ENCODE measurements at places on chromosomes 4 and X.
A peak's percentile ranks its signal among the peaks of the same experiment; 100 is the strongest.

DNA sequence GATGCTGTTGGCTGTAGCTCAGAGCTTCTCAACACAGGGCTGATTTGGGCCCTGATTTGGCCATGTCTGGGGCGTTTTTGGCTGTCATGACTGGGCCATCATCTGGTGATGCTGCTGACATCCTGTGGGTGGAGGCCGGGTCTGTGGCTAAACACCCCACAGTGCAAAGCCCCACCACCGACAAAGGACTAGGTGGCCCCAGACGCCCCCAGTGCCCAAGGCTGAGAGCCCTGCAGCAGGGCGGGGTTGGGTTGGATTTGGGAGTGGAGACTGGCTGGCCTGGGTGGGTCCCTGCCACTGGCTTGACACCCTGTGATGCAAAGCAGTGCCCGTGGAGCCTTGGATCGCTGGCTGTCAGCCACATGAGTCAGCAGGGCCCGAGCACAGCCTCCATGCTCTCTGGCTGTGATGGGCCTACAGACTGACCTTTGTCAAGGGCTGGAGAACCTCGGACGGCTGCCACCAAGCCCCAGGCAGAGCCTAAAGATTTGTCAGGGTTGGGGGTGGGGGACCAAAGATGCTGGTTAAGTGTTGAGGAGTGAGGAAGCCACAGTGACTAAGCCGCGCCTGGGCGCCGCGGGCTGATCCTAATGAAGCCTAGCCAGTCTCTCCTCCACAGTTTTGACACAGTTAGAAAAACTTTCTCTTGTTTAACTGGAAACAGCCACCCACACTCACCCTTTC is 28.3 kb downstream of the CYTL1 start:
- DNase-seq, result no peak

GRCh38 chr4:123976285-123976684 is 579.7 kb downstream of the SPRY1 start:
- DNase-seq, result no peak

- peak; percentile 34 for DNase-seq
These were observed 25.4 kb upstream of the TNIP3 start for GRCh38 chr4:121189326-121190215.

- DNase-seq, result no peak
These were observed 7.7 kb upstream of the SLAIN2 start for GRCh38 chr4:48333587-48333986.

GRCh38 chr4:37225778-37226177 is 18.8 kb upstream of the NWD2 start:
- no peak for DNase-seq

DNA sequence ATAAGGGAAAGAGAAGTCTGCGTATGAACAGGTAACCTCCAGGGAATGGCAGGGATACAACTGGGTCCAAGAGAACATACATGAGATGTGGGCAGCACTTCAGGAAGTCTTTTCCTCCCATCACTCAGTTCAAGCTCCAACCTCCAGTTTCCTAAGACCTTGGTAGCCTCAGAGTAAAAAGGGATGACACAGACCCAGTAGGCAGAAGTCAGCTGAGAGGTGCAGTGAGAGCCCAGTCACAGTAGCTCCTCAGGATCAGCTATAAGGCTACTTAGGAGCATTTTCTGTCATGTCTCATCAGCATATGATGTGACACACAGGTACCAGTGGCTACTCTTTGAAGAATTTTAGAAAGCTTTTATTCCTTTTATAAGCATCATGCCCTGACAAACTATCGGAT is 12.5 kb upstream of the STS start:
- no peak for DNase-seq

- DNase-seq, result no peak
These were observed 20.8 kb upstream of the NWD2 start for GRCh38 chr4:37223732-37224131.

DNA sequence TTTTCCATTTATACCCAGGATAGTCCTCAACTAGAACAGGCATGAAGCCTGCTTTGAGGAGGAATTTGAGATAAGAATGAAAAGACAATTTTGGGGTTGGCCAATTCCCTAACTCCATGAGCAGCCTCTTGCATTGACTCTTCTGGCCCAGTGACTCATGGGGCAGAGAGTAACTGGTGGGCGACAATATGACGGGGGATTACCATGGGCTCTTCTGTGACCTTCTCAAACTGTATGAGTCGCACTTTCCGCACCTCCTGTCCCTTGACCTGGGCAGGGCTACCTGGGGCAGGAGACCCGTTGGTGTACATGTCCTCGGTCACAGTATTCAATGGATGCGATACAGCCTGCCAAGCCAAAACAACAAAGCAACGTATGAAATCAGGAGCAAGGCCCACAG is 13.3 kb downstream of the MPP1 start:
- DNase-seq, result no peak

GRCh38 chr4:12421364-12421763 is 992.7 kb upstream of the HS3ST1 start:
- no peak for DNase-seq

GRCh38 chr4:113588895-113589668 is 172.5 kb downstream of the CAMK2D start:
- DNase-seq, result no peak

Measured in stimulated activated CD4-positive, alpha-beta T cell treated with anti-CD3 and anti-CD28 coated beads, Interleukin-2, amount 100 ng/mL, for 24 hours (primary cell).